DMS 273 treated with DMSO at 0.1 percent for 48 hours (cell line): ENCODE measurements at places on chromosomes 11 and 22.
A peak's percentile ranks its signal among the peaks of the same experiment; 100 is the strongest.

- no peak for DNase-seq
Observed at GRCh38 chr11:47725442-47726117, 10.4 kb upstream of the AGBL2 start.

DNA sequence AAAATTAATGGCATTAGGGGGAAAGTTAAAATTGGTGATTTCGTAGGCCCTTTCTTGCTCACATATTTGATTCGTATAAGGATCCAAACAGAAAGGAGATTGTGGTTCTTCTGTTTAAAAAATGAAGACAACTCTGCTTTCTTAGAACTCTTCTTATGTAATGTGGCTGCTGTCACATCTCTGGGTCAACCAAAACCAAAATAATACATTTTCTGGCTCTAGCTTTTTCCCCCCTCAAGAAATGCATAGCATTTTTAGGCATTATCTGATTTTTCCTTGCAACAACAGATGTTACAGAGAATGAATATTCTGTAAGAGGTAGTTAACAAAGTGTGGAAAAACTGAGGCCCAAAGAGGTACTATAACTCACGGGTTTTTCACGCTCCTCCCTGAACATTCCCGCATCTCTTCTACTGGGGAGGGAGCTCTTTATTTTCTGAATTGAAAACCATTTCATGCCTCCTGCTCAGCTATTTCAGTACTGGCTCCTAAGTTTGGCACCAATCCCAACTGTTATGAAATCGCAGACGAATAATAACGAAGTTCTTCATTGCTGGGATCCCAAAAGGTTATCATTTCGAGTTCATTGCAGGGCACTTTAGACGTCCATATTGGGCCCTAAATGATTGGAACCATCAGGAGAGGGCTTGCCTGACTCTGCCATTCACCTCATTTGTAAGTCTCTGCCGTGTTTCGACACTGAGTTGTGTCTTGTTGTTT, 17.1 kb downstream of the GRAP2 start:
- no peak for DNase-seq

GRCh38 chr11:103948187-103948763, 88.2 kb upstream of the DDI1 start:
- no peak for DNase-seq

- DNase-seq = no peak
Observed at GRCh38 chr11:76119779-76120178, 86.5 kb downstream of the WNT11 start.

GRCh38 chr11:88307749-88308425, 29.6 kb downstream of the CTSC start:
- no peak for DNase-seq

DNA sequence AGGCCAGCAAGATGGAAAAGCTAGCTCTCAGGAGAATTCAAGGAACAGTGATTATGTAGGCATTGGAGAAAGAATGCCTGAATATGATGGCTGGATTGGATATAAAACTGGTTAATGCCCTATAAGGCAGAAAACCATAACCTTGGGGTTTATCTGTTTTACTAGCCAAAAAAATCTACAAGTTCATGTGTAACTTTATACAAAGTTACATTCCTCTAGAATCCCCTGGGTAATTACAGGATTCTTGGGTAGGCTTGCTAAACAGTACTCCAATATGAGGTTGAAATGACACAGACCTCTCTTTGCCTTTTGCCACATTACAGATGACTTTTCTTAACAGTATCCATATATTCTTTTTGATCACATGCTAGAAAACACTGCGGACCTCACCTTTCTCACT, 26.0 kb downstream of the TSPAN18 start:
- DNase-seq = no peak

DNA sequence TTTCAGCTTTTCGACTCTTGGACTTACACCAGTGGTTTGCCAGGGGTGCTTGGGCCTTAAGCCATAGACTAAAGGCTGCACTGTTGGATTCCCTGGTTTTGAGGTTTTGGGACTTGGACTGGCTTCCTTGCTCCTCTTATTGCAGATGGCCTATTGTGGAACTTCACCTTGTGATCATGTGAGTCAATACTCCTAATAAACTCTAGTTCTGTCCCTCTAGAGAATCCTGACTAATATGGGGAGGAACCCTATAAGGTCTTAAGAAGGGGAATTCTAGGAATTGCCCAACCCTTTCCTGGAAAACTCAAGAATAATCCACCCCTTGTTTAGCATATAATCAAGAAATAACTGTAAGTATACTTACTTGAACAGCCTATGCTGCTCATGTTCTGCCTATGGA, 491.8 kb downstream of the TMEM135 start:
- DNase-seq = no peak

GRCh38 chr22:46467006-46467405, 70.4 kb downstream of the CELSR1 start:
- no peak for DNase-seq

- no peak for DNase-seq
Observed at GRCh38 chr11:63951779-63952536, 13.2 kb downstream of the NAA40 start.

DNA sequence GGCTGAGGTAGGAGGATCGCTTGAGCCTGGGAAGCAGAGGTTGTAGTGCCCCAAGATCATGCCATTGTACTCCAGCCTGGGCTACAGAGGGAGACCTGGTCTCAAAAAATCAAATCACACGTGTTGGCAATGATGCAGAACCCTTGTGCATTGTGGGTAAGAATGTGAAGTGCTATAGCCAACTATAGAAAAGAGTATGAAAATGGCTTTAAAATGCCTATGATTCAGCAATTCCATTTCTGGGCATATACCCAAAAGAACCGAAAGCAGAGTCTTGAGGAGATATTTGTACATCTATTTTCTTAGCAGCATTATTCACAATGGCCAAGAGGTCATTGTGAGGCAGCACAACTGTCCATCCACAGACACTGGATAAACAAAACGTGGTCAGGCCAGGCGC, 2.6 kb upstream of the FADS3 start:
- no peak for DNase-seq

- DNase-seq = peak; percentile 75
Observed at GRCh38 chr11:126114486-126115126, 51.9 kb upstream of the CDON start.

GRCh38 chr11:94815705-94816344, 47.7 kb downstream of the AMOTL1 start:
- no peak for DNase-seq

DNA sequence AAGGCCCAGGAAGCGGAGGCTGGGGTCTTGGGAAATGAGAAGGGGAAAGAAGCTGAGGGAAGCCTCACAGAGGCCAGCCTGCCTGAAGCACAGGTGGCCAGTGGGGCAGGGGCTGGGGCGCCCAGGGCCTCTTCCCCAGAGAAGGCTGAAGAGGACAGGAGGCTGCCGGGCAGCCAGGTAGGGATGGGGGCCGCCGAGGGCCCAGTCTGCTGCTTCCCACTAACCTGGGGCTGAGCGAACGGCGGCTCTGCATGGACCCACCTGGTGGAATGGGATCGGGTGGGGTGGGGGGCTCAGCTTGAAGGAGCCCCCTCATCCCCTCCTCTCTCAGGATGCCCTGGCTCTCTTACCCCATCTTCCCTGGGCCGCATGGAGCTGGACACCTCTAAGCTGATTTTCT, 7.7 kb downstream of the EHBP1L1 start:
- DNase-seq = no peak

DNA sequence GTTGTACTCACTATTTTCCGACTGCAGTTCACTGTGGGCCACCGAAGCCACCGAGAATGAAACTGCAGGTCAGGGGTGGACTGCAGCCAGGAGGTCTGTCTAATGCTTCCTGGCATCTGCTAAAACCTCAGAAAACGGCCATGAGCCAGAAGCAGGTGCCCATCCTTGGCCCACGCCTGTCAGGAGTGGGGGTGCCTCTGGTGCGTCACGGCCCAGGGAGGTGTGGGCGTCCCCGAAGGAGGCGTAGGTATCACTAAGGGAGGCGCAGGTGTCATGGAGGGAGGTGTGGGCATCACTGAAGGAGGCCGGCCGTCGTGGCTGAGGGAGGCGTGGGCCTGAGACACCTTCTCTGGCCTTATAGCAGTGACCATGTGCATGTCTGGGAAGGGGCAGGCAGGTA, 456.2 kb downstream of the TBC1D22A start:
- no peak for DNase-seq

- DNase-seq = no peak
Observed at GRCh38 chr11:46451759-46452158, 60.2 kb upstream of the CHRM4 start.

- DNase-seq = no peak
Observed at GRCh38 chr11:7555052-7555699, 41.4 kb downstream of the PPFIBP2 start.

GRCh38 chr11:10305262-10305963, 540 bp downstream of the ADM start:
- no peak for DNase-seq

- no peak for DNase-seq
Observed at GRCh38 chr22:26922806-26923205, 265.4 kb downstream of the MIAT start.

DNA sequence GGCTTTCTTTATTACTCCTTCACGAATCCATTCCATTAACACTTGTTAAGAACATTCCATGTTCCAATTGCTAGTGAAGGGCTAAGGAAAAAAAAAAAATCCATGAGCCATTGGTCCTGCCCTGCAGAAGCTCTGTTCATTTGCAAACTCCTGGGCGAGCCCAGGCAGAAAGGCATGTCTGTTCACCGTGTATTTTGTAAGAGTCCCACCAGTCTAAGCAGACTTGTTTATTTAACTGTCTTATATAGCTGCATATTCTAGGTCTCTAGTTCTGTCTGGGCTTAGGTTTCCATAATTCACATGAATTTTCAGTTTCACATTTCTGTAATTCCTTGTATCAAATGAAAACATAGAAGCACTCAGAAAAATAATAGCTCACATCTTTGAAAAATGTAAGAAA, 97.4 kb upstream of the POU2AF2 start:
- peak; percentile 11 for DNase-seq

GRCh38 chr11:109784536-109784935, 308.7 kb upstream of the ZC3H12C start:
- no peak for DNase-seq

DNA sequence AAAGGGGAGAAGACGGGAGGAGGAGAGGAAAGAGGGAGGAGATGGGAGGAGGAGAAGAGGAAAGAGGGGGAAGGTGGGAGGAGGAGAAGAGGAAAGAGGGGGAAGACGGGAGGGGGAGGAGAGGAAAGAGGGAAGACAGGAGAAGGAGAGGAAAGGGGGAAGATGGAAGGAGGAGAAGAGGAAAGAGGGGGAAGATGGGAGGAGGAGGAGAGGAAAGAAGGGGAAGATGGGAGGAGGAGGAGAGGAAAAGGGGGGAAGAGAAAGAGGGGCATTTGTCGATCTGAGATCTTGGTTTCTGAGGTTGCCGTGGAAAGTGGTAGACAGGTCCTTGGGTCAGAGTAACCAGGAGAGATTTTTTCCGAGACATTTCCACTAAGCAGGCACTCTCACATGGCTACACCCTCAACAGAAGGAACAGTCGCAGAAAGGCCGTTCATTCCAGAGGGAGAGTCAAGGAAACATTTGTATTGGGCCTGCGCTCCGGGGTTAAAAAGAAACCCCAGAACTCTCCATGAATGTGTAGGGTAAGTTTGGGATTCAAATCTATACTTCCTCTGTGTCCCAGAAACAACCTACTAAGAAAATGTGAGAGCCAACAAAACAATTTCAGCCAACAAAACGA, 39.8 kb upstream of the CARS1 start:
- DNase-seq = no peak

GRCh38 chr22:23518376-23519187, 61.5 kb downstream of the IGLL1 start:
- no peak for DNase-seq

GRCh38 chr22:19827341-19828034, 27.2 kb downstream of the GNB1L start:
- no peak for DNase-seq

- DNase-seq = no peak
Observed at GRCh38 chr22:29765905-29766631, 739 bp downstream of the ZMAT5 start.

GRCh38 chr22:24474649-24475255, 20.4 kb upstream of the UPB1 start:
- DNase-seq = no peak

GRCh38 chr11:45285930-45286632, at the start of gene SYT13:
Gene SYT13, minus strand, starts transcription at chr11:45286341. Its CDS starts 134 bp downstream, at chr11:45286207.
- no peak for DNase-seq

GRCh38 chr22:36299911-36300310, 47.0 kb downstream of the APOL1 start:
- no peak for DNase-seq

DNA sequence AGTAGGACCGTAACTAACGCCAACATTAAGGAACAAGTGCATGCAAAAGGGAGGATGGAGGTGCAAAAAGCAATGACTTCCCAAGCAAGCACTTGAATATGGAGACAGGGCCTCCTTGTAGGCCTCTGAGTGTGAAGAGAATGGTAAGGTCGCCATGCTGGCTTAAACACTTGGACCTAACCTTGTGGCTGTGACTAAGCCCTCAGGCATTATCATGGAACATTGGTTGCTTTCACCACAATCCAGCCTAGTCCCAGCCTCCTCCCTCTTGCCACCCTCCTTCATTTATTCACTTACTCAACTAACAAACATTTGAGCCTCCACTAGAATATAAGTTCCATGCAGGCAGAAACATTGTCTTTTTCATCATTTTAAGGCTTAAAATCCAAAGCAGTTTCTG, 11.9 kb upstream of the SYTL2 start:
- DNase-seq = no peak

DNA sequence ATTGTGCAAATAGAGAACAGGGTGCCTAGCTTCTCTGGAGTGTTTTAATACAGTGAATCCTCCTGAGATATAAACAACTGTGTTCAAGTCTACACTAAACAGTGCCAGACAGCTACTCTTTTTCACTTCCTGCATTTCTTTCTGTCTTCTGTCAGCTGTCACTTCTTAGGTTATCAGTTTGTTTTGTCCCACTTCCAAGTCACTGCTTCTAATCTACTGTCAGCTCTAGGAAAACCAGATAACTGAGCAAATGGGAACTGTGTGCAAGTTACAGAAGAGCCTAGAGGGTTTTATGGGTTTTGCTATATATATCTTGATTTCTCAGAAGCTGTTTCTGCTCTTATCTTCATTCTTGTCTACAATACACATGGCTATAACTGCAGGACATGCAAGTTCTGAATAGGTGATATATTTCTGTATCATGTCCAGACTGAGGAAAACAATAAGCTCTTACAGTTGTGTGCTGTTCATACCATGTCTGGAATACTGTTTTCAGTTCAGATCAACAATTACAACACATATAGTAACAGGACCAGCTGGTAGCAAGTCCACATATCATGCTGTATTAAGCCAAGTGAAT, 5.8 kb downstream of the PITPNB start:
- no peak for DNase-seq

GRCh38 chr22:37571258-37571991, 8.5 kb downstream of the LGALS2 start:
- no peak for DNase-seq

- no peak for DNase-seq
Observed at GRCh38 chr11:3710485-3711259, 39.5 kb upstream of the CHRNA10 start.

- no peak for DNase-seq
Observed at GRCh38 chr11:34915136-34916014, 804 bp downstream of the APIP start.

DNA sequence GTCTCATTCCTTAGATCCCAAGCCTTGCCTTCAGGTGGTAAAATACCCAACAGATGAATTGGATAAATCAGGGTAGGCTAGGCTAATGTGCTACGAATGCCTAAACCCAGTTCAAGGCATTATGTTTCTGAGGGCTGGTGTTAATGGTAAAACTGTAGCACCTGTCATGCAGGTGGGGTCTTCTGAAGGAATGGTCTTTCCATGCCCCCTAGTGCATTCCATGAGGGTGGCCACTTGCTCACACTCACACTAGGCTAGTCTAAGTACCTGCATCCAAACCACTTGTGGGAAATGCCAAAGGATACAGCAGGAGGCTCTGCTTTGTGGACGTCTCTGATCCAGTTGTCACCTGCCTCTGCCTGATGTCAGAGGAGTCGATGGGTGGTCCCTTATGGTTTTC, 24.2 kb upstream of the UCP3 start:
- DNase-seq = no peak
